Stimulated activated CD8-positive, alpha-beta memory T cell treated with anti-CD3 and anti-CD28 coated beads, Interleukin-15, amount 100 ng/mL, for 4 hours (primary cell): ENCODE measurements at places on chromosomes 4 and X.

- DNase-seq = no peak
Measured at GRCh38 chrX:24131476-24131875, 18.1 kb upstream of the ZFX start.

GRCh38 chr4:71300964-71301363 lies 37.9 kb upstream of the SLC4A4 start:
- DNase-seq = no peak

DNA sequence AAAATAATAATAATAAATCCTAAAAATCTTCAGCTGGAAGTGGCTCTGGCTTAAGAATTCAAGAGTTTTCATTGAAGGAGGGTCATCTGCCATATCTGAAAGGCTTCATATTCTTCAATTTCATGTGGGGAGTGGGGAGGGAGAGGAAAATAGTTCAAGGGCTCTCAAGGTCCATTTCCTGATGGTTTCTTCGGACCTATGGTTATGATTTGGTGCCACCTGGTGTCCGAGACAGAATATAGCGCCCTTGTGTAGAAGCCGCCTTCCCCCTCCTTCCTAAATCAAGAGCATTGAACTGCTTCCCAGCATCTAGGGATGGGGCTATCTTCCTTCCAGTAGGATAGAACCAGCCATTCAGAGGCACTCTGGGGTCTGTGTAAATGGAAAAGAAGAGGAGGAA lies 34.3 kb downstream of the NLGN3 start:
- peak; percentile 4 for DNase-seq

DNA sequence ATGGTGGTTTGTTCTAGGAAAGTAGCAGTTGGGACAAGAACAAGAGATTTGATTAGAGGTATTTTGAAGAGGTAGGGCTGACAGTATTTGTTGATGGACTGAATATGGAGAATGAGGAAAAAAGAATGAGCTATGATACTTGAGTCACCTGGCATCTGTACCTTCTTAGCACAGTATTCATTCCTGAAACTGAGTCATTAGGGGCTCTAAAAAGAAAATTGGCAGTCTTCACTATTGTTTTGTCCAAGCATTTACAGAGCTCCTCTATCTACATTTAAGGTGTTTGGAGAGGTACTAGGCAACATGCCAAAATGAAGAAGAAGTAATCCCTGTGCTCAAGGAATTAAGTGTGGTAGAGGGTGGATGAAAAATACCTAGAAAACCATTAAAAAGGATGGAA lies 165.8 kb downstream of the SHROOM4 start:
- no peak for DNase-seq

- DNase-seq = no peak
Measured at GRCh38 chrX:111511477-111511876, at the start of gene SERTM2. Gene SERTM2, plus strand, starts transcription at chrX:111511645. Its CDS starts 7,213 bp downstream, at chrX:111518858.

DNA sequence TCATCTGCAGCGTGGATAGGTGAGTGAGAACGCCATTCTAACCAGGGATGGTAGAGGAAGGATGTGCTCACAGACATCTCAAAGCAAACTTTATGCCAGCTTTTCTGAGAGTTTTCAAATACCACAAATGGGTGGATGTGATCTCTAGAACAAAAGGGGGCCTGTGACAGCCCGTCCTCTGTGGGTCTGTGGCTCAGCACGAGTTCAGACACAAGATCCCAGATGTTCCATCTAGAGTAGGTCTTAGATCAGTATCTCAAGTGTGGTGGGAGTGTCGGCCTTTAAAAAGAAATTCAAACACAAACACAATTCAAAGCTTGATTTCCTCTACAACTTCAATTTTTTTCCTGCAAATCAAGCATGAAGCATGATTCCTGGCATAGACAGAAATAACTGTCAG lies 22.8 kb downstream of the QDPR start:
- no peak for DNase-seq

- no peak for DNase-seq
Measured at GRCh38 chr4:168784786-168785461, 225.1 kb downstream of the CBR4 start.

GRCh38 chr4:177250056-177250696 lies 59.5 kb upstream of the NEIL3 start:
- DNase-seq = peak; percentile 4

- no peak for DNase-seq
Measured at GRCh38 chr4:155887847-155888570, 15.5 kb upstream of the TDO2 start.

GRCh38 chr4:86848732-86849619 lies at the start of gene SLC10A6:
Gene SLC10A6, minus strand, starts transcription at chr4:86849384. Its CDS starts 269 bp downstream, at chr4:86849115.
- DNase-seq = no peak

GRCh38 chrX:70554081-70554480 lies 109.4 kb downstream of the DLG3 start:
- DNase-seq = no peak

GRCh38 chrX:45232139-45232538 lies 31.5 kb upstream of the DIPK2B start:
- DNase-seq = no peak

DNA sequence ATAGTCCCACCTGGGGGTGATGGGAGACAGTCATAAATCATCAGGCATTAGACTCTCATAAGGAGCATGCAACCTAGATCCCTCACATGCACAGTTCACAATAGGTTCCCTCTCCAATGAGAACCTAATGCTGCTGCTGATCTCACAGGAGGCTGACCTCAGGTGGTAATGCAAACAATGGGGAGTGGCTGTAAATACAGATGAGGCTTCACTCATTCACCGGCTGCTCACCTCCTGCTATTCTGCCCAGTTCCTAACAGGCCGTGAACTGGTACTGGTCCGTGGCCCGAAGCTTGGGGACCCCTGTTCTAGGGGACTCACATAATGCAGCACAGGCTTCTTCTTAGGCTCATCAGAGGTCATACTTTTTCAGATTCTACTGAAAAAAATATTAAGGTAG lies 625.9 kb upstream of the AGA start:
- DNase-seq = no peak

DNA sequence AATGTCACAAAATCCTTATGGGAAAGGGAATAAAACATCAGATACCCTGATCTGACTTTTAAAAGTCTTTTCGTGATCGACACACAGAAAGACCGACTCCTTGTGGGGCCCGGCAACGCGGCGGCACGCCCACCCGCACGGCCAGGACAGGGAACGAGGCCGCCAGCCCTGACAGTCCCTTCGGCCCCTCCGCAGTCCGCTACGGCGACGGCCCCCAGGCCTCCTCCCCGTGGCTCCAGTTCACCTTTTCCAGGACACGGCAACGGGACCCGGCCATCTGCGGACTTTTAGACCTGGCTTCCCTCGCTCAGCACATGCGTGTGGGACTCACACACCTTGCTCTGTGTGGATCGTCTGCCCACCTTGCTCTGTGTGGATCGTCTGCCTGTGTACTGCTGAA lies 33.6 kb upstream of the GTPBP6 start:
- DNase-seq = no peak

DNA sequence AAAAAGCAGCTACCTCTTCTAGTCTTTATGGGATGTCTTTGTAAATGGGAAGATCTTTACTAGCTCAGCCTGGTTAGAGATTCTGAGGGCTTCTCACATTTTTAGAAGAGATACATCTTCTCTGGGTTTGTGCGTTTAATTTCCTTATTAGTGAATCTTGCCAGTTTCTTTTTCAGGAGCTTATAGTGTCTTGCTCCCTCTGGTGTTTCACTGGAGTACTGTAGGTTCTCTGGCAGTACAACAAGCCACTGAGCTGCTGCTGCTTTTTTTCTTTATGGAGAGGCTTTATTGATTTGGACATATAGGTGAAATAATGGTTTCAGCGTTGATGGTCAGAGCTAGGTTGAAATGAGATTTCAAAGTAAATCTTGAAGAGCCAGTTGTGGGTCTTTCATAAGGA lies 82.9 kb downstream of the LAS1L start:
- no peak for DNase-seq

DNA sequence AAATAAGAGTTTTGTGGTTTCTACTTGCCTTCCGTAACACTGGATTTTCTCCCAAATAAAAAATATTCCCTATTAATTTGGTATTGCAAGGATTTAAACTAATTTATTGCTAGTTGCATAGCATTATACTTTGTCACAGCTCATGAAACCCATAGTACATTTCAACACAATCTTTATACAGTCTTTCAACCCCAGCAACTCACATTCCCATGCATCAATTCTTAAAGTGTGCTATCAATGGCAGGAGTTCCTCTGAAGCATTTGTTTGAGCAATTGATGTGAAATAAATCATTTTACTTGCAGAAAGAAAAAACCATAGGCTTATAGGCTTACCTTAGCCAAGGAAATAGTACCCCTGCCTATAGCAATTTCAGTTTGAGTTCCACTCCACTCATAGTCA lies 251.9 kb downstream of the PAPSS1 start:
- no peak for DNase-seq

GRCh38 chr4:153233761-153234371 lies 29.6 kb downstream of the TRIM2 start:
- no peak for DNase-seq

- no peak for DNase-seq
Measured at GRCh38 chrX:16966752-16967448, 20.4 kb downstream of the REPS2 start.

GRCh38 chr4:165326831-165327210 lies 648 bp upstream of the MSMO1 start:
- DNase-seq = no peak

- DNase-seq = no peak
Measured at GRCh38 chrX:133859860-133860259, 125.5 kb downstream of the GPC3 start.

DNA sequence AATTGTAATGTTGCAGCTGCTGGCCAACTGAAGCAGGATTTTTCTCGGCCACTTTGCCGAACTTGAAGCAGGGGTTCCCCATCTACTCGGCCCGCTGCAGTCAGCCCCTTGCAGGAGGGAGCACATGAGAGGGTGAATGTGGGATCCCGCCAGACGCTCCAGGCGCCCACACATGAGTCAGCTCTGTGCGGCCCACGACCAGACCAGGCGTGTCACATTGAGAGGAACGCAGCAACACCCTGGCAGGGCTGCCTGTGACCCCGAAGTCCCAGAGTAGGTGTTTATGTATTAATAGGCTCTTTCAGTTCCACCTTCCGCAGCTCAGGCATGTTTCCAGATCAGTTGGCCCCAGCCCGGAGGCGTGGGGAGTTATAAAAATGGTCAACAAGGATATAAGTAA lies 344.7 kb upstream of the PABPC4L start:
- no peak for DNase-seq

DNA sequence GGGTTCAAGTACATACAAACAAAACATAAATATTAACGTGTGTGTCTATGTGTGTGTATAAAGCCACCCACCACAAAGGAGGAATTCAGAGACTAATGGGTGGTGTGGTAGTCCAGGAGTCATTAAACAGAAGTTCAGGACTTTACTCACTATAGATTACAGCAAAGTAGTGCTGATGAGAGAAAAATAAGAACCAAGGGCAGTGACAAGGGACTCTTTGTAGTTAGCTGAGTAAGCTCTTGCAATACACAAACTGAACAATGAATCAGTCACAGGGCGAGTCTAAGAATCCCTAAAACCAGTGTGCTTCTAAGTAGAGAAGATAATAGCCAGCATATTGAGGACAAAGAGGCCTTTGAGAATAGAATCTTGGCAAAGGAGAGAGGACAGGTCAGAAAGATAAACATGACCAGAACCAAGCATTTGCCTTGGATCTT lies 232.4 kb downstream of the PPP3CA start:
- DNase-seq = no peak

- no peak for DNase-seq
Measured at GRCh38 chr4:137065311-137065710, 467.0 kb downstream of the PCDH18 start.

- no peak for DNase-seq
Measured at GRCh38 chr4:96504386-96504785, 664.5 kb downstream of the PDHA2 start.

DNA sequence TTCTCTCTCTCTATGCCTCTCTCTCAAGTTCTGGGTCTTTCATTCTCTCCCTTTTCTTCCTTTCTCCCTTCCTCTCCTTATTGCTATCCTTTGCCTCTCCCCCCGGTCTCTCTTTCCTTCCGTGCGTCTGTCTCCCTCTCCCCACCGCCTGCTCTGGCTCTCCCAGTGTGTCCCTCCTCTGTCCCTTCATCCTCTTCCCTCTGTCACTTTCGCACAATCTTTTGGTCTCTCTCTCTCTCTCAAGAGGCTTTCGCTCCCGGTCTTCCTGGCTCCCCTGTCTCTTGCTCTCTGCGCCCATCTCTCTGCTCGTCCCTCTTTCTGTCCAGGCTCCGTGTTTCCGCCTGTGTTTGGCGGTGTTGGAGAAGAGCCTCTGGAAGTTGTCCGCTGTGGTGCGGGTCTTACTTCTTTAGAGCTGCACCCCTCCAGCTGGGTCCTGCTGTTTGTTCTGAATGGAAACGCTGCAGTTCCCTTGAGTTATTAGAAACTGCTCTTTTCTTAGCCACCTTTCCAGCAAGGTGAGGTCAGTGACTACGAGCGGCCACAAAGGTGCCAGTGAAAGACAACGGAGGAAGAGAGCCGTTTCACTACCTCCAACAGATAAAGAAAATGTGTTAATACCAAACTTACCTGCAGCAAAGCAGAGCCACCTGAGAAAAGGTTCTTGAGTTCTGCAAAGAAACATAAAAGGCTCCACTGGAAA lies 1.1 kb downstream of the BMPR1B start:
- no peak for DNase-seq

DNA sequence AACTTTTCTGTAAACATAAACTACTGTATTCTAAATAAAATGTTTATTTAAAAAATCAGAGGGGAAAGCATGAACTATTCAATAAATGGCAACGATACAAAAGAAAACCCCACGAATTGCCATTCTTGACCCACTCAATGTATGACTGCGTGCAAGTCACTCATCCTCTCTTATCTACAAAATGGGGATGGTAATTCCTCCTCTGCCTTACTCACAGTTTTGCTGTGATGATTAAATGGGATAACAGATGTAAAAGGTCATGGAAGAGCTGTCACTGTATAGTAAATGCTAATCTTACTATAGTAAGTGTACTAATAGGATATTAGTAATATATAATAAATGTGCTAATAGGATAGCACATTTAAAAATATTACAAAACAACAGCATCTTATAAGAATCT lies 173.4 kb downstream of the SCFD2 start:
- no peak for DNase-seq

DNA sequence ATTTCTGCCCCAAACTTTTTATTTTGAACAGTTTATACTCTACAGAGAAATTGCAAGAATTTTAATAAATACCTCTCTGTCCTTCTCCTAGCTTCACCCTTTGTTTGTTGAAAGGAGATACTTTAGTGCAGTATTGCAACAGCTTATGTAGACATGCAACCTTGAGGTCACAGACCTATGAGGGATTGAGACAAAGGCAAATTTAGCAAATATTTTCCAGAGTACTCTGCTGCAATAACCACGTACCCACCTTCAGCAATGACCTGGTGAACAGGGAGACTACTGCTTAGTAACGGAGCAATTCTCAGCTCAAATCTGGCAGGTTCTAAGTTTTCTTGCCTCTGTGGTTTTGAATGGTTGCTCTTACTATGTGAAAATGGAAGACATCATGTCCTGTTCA lies 13.2 kb downstream of the FGA start:
- DNase-seq = no peak

GRCh38 chr4:56692576-56692975 lies 11.5 kb upstream of the HOPX start:
- DNase-seq = no peak

DNA sequence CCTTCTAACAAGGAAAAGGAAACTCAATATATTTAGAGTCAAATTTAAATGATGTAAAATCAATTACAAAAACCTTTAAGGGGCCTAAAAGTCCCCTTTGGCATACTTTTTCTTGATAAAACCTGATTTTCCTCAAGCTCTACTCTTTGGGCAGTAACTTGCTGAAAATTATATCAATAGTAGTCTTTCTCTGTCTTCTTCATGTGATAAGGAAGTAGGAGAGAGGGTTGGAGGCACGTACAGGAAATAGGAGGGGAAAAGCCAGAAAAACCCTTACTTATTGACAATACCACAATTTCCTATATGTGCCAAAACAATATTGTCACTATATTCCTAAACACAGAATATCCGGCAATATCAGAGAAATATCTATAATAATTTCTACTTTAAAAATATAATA lies 9.6 kb downstream of the RHOH start:
- no peak for DNase-seq
